Hippocampal formation (tissue), 2 donors: ENCODE measurements at places on chromosomes 13 and 19.

DNA sequence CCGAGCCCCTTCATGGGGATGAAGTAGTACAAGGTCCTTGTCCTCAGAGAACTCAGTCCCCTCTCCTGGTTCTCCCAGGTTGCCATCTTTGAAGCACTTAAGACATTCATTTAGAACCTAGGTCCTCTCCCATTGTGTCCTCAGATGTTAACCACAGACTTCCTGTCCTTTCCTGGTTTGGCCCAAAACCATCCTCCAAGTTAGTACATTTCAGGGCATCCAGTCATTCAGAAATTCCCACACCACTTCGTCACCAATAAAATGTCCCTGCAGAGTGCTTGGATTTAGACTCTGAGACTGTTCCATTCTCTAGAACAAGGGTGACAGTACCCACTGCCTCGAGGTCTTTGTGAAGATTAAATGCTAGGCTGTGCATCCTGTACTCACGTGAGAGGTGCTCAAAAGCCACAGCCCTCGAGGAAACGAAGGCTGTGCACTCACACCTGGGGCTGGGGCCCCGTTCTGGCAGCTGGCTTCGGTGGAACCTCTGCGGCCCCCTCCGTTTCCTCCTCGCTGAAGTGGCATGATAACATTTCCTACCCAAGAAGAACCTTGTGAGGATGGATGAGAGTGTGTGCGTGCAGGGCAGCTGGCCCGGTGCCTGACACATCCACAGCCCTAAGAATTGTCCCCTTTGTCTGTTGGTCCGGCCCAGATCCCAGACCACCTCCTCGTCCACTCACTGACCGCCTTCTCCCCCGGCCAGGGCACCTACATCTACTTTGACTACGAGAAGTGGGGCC is 4.7 kb downstream of the LENG1 start:
- no peak for DNase-seq

DNA sequence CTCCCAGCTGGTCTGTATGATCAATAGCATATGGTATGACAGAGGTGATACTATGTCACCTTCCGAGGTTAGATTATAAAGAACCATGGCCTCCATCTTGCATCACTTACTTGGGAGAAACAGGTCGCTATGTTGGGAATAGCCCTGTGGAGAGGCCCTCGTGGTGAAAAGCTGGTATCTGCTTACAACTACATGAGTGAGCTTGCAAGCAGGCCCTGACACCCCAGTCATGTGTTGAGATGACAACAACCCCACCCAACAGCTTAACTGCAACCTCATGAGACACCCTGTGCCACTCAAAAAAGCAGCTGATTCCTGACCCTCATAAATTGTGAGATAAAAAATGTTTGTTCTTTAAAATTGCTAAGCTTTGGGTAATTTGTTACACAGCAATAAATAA is 18.8 kb downstream of the MTRF1 start:
- no peak for DNase-seq

DNA sequence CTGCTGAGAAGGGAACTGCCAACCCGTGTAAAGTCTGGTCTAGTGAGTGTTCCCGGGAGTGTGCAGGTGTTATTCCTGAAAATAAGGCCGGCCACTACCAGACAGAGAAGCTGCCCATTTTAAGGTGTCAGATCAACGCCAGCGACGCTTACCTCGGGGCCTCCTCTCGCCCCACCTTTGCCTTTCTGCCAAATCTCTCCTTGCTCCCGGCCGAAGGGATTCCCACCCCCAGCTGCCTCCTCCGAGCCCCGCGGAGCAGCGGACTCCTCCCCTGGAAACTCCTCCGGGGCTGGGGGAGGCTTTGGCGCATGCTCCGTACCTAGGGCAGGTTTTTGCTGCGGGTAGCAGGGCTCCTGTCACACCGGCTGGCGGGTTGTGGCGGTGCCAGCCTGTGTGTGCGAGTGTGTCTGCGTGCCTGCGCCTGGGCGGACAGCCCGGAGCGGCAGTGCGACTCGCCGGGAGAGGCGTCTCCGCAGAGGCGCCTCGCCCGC is at the start of gene HS6ST3:
HS6ST3 (plus strand) TSS at position 359 of the 491 bp plus-strand sequence.
- no peak for DNase-seq

GRCh38 chr19:3537101-3537437 is 1.9 kb upstream of the TEKTIP1 start:
- DNase-seq: no peak

- peak; percentile 23 for DNase-seq
Measured at GRCh38 chr13:35475960-35476943, at the start of gene MAB21L1. TSS of gene MAB21L1 (minus strand) at chr13:35476689. CDS start at chr13:35476138, 551 bp downstream.

- no peak for DNase-seq
Measured at GRCh38 chr19:38596057-38596981, 21.4 kb downstream of the MAP4K1 start.

DNA sequence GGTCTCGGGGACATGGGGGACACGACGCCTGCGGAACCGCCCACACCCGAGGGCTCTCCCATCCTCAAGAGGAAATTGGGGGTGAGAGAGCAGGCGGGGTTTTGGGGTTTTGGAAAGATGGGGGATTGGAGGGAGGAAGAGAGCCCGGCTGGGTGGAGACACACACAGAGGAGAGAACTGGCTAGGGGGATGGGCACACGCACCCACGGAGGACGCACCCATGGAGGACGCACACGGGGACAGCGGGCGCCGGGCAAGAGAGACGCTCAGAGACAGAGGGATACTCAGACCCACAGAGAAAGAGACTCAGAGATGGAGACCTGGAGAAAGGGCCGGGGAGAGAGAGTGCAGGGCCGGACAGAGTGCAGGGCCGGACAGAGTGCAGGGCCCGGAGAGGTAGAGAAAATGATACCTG is 52.1 kb downstream of the MAP4K1 start:
- no peak for DNase-seq

- no peak for DNase-seq
Measured at GRCh38 chr13:87999240-87999700, 328.1 kb downstream of the SLITRK5 start.

GRCh38 chr13:49265822-49266221 is 18.1 kb downstream of the CDADC1 start:
- no peak for DNase-seq

GRCh38 chr19:37932985-37933936 is 26.3 kb downstream of the SIPA1L3 start:
- no peak for DNase-seq

DNA sequence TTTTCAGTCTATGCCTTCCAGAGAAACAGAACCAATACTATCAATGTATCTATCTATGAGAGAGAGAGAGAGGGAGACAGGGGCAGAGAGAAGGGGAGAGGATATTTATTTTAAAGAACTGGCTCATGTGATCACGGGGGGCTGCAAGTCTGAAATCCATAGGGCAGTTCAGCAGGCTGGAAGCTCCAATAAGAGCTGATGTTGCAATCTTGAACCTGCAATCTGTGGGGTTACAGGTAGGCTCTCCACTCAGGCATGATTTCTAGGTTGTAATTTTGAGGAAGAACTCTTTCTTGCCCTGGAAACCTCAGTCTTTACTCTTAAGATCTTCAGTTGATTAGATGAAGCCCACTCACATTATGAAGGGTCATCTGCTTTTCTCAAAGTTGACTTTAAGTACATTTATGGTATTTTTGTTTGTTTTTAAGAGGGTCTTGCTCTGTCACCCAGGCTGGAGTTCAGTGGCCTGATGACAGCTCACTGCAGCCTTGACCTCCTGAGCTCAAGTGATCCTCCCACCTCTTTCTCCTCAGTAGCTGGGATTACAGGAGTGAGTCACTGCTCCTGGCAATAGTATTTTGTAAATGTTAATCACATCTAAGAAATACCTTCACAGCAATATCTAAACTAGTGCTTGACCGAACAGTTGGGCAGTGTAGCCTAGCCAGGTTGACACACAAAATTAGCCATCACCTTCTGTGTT is 376.4 kb downstream of the FGF9 start:
- no peak for DNase-seq
